ENCODE measurements at places on chromosomes 11 and 22. TPM values are rescaled to one million over a fixed set of nuclear protein-coding genes. Genes with fewer than 3 reads are reported as not detected.

Gene IL18
- total RNA-seq, result 0.21 TPM

Gene WBP2NL
- total RNA-seq, result 1.8 TPM

DNA sequence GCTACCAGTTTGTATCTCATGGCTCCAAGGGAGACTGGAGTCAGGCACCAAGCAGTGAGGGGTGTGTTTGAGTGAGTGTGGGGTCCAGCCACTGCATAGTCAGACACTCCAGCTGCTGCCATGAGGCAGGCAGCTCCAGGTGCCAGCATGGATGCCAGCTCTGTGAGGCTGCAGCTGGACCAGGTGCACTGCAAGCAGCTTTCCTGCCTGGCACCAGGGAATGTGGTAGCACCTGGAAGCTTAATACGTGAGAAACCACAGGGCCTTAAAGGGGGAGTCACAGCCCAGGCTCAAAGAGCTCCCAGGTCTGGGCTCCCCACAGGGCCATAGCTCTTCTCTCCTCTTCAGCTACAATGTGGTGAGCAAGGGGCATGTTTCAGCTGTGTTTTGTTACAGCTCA lies 817.8 kb upstream of the LUZP2 start:
- DNase-seq, result no peak

Gene LRRN4CL
- not detected for total RNA-seq

- no peak for DNase-seq
Measured at GRCh38 chr11:80779905-80780605, 1339.2 kb upstream of the TENM4 start.

Measured in GM12878 (cell line).